ENCODE measurements at places on chromosomes 4 and X.

GRCh38 chrX:74449322-74449936 is 28.1 kb downstream of the SLC16A2 start:
- no peak for DNase-seq

- DNase-seq: no peak
Observed at GRCh38 chrX:28491941-28492340, 95.3 kb upstream of the IL1RAPL1 start.

- DNase-seq: no peak
Observed at GRCh38 chrX:66717926-66718325, 79.0 kb upstream of the EDA2R start.

DNA sequence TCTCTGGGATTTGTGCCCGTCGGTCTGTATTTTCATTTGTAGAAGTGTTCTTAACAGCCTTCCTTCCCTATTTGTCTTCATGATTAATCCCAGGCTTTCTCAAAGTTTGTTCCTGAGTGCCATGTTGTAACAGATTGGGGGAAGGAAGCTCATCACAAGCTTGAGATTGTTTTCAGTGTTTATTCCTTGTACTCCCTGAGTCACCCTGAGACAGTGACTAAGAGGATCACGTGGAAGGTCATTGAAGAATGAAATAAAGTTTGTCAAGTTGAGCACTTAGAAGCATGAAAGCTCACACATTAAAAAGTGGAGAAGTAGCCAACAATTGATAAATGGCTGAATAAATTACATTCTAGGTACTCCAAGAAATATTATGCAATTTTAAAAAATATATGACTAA is 153.5 kb upstream of the FAM241A start:
- no peak for DNase-seq

DNA sequence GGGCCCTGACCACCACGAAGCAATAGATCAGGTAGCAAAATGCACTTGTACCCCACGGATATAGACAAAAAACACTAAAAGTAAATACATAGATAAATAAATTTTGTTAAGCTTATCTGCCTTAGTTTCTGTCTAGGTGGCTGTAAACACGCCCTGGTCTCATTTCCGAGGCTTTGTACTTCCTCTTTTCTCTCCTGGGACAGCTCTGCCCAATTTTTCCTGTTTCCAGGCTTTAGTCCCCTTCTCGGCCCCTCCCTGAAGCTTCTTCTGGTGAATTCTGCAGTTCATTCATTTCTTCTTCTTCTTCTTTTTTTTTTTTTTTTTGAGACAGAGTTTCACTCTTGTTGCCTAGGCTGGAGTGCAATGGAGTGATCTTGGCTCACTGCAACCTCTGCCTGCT is 73.4 kb upstream of the STOX2 start:
- no peak for DNase-seq

- DNase-seq: no peak
Observed at GRCh38 chr4:121062521-121062920, 9.8 kb downstream of the NDNF start.

- no peak for DNase-seq
Observed at GRCh38 chr4:1395941-1396805, 10.1 kb downstream of the NKX1-1 start.

DNA sequence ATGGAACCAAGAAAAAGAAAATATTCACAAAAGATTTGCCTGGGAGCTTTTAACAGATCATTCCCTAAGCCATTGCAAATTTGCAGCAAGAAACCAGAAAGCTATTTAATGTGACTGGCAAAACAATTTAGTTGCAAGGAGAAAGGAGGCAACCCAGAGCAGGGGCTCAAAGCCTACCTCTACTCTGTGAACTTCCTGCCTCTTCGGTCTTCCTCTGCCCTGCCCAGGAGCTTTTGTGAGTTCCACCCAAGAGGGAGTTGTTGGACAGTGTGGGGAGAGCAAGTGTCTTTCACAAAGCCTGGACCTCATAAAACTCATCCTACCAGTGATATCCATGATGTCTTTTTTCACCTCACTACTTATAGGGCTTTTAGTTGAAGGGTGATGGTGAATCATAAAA is 107.4 kb downstream of the AFF1 start:
- DNase-seq: no peak

- no peak for DNase-seq
Observed at GRCh38 chr4:3651267-3651845, 114.8 kb upstream of the ADRA2C start.

- no peak for DNase-seq
Observed at GRCh38 chr4:93317057-93317456, 511.5 kb upstream of the ATOH1 start.

GRCh38 chrX:30967516-30967915 is 78.5 kb upstream of the TAB3 start:
- DNase-seq: no peak

GRCh38 chrX:44173219-44173618 is 170.3 kb downstream of the EFHC2 start:
- DNase-seq: no peak

- DNase-seq: no peak
Observed at GRCh38 chr4:80963051-80963450, 67.5 kb upstream of the BMP3 start.

DNA sequence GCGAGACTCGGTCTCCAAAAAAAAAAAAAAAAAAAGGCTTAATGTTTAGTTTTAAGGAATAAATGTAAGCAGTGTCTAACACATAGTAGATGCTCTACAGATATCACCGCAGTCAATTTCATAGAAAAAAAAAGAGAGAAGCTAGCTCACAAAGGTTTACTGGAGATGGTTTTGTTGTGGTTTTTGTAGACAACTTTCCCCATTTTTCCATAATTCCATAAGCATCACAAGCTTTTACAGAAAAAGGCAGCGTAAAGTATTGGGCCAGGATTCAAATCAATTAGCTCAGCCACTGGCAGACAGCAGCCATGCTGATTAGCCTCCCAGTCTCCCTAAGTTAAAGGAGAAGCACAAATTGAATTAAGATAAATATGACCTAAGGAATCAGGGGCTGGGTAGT is 1.5 kb downstream of the GRSF1 start:
- DNase-seq: no peak

GRCh38 chr4:76637712-76638361 is 202.8 kb downstream of the SHROOM3 start:
- DNase-seq: no peak

GRCh38 chr4:25813448-25814106 is 49.2 kb downstream of the SEL1L3 start:
- DNase-seq: no peak

DNA sequence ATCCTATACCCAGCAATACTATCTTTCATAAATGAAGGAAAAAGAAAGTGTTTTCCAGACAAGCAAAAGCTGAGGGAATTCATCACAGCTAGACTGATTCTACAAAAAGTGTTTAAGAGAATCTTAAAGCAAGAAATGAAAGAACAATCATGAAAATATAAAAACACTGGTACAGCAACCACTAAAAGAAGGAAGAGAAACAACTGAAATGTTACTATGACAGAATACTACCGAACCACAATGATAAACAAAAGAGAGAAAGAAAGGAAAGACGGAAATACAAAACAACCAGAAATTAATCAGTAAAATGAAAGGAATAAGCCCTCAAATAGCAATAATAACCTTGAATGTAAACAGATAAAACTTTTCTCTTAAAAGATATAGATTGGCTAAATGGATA is 110.8 kb upstream of the AFF2 start:
- no peak for DNase-seq

DNA sequence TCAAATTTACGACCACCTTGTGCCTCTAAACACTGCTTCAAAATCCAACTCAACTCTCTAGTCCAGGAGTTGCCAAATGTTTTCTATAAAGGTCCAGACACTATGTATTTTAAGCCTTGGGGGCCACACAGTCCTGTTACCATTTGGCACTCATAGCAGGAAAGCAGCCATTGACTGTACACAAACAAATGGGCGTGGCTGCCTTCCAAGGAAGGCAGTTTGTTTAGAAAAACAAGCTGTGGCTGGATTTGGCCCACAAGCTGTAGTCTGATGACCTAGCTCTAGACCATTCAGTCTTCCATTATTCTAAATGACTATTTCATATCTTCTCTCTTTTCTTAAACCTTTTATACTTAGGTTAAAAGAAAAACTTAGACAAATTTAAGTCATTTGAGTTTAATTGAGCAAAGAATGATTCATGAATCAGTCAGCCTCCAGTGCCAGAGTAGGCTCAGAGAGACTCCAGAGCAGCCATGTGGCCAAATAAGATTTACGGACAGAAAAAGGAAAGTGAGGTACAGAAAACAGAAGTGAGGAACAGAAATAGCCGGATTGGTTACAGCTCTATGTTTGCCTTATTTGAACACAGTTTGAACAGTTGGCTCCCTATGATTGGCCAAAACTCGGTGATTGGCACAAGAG is 825.8 kb upstream of the LCORL start:
- no peak for DNase-seq

DNA sequence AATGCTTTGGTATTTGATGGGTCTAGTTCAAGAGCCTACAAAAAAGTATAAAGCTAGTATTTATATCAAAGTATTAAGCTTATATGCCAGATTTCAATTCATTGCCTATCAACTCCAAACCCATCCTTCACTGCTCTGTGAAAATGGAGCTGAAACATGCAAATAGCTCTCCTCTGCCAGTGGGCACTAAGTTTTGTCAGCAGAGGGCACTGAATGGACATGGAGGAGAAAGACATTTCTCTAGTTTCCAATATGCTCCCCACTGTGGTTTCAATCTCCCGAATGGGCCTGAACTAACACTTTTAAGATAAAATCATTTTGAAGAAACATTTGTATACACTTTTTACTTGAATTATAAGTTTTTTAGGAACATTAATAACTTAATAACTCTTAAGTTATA is 12.4 kb downstream of the PPID start:
- no peak for DNase-seq

- no peak for DNase-seq
Observed at GRCh38 chr4:111937368-111937767, 207.9 kb upstream of the FAM241A start.

- no peak for DNase-seq
Observed at GRCh38 chrX:153778181-153778580, 2.7 kb upstream of the SRPK3 start.

DNA sequence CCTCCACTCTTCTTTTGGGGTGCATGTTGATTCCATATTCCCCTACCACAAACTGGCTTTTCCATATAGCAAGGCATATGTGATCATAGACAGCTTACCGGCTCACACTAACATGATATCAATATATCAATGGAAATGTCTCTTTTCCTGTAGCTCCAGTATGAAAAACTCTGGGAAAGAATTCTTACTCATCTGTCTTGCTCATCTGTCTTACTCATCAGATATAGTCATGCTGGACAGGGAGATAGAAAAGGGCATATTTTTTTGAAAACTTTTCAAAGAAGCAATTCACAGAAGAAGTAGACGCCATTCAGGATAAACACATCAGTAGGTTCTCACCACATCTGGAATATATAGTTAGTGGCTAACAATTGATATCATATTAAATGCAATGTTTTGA is 794.7 kb downstream of the RAB28 start:
- DNase-seq: no peak

- no peak for DNase-seq
Observed at GRCh38 chr4:85475631-85476233, 782 bp downstream of the ARHGAP24 start.

- no peak for DNase-seq
Observed at GRCh38 chr4:14165222-14165920, 537.8 kb upstream of the BOD1L1 start.

- DNase-seq: no peak
Observed at GRCh38 chr4:145058256-145058655, 39.7 kb downstream of the ANAPC10 start.

DNA sequence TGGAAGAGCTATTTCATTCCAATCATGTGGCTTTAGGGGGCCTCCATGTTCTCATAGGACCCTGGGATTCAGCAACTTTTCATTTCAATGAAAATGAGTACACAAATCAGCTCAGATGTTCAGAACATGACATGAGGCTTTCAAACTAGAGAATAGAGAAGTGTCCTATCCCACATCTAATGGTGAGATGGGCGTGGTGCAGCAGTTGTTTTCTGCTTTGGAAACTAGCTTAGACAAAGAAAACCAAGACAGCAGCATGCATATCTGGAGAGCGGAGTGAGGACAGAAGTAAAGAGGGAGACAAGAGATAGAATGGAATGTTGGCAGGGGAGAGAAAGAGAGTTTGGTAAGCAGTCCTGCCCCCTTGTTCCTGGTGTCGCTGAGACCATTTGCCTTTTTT is 1009.1 kb upstream of the IGFBP7 start:
- no peak for DNase-seq

GRCh38 chrX:24575496-24575895 is 71.7 kb downstream of the PCYT1B start:
- DNase-seq: no peak

DNA sequence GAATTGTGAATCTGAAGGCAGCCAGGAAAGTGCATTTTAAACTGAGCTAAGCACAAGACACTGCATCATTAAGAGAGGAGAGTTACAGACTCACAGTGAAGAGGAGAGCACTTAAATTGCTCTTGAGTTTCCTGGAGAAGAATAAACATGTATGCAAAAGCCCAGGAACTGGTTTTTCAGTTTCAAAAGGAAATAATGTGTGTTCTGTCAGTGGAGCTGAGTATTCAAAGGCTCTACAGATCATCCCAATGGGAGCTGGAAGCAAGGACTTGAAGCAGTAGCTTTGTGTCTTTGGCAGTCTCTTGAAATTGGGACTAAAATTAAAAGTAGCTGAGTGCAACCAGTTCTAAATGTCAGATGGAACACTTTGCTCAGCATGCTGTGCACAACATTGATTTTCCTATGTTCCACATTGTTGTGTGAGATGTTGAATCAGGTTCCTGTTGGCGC is 147.5 kb upstream of the ANK2 start:
- no peak for DNase-seq

DNA sequence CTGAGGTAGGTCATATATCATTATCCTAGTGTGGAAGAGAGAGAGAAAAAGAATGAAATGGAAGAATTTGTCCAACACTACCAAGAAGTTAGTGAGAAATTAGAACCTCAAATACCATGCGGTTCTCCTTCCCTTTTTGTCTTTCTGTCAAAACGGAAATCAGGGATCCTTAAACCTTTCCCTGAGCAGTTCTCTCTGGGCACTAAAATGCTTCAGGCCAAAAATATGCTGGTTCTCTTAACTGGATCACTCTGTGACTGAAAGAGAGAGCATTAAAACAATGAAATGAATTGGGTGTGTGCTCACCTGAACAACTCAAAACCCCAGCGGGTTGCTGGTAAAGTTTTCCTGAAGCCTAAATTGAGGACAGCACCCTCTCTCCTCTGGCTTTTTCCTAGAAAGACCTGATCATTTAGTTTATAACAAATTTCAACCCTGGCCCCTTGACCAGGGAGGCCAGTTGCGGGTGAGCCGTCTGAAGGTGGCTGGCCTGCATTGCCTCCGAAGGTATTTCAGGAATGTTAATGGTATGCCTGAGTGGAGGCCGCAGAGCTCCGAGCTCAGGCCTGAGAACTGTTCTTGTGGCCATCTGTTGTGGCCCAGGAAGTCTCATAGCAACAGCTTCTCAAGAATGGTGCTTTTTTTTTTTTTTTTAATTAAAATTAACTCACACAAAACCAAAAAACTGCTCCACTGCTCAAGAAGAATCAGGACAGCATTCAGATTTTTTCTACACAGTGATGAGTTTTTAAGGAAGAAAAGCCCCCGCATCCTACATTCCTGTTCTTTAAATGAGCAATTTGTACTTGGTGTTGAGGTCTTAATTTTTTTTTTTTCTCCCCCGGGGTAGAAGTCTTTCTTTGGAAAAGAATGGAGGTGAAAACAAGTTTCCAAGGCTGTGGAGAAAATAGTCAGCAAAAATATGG is 155.1 kb downstream of the SHROOM3 start:
- DNase-seq: no peak

- no peak for DNase-seq
Observed at GRCh38 chr4:184688447-184688846, 38.9 kb downstream of the PRIMPOL start.
